Activated CD4-positive, alpha-beta T cell treated with anti-CD3 and anti-CD28 coated beads for 1 hour (primary cell): ENCODE measurements at places on chromosomes 2 and 18.

DNA sequence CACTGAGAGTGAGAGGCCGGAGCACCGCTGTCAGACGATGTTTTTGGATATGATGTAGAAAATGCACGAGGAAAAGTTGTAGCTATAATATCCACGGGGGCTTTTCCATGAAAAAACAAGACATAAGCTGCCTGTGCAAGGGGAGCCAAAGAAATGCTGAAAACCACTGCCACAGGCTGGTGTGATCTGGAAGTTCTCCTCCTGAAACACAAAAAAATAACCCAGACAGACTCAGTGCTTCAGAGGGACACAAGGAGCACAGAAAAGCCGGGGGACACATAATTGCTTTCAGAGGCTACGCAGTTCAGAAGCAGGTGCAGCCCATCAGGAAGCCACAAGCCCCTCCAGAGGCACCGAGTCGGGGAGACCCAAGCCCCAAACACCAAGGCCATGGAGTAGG, 98.2 kb downstream of the ZNF516 start:
- DNase-seq = no peak

DNA sequence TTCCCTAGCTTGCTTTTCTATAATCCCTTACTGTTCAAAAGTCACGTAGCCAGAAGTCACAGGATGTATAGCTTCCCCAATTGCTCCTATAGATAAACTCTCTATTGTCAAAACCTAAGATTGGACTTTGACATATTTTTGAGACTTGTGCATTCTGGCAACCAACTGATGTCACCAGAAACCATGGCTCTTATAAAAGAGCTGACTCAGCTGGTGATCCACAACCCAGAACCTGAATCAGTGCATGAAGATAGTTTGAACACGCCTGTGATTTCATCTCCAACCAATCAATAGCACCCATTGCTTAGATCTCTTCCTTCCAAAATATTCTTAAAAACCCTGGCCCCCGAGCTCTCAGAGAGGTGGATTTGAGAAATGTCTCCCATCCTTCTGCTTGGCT, 639.9 kb upstream of the PIK3C3 start:
- DNase-seq = no peak

- DNase-seq = no peak
Measured at GRCh38 chr2:48319863-48320262, 210.1 kb upstream of the STON1 start.

DNA sequence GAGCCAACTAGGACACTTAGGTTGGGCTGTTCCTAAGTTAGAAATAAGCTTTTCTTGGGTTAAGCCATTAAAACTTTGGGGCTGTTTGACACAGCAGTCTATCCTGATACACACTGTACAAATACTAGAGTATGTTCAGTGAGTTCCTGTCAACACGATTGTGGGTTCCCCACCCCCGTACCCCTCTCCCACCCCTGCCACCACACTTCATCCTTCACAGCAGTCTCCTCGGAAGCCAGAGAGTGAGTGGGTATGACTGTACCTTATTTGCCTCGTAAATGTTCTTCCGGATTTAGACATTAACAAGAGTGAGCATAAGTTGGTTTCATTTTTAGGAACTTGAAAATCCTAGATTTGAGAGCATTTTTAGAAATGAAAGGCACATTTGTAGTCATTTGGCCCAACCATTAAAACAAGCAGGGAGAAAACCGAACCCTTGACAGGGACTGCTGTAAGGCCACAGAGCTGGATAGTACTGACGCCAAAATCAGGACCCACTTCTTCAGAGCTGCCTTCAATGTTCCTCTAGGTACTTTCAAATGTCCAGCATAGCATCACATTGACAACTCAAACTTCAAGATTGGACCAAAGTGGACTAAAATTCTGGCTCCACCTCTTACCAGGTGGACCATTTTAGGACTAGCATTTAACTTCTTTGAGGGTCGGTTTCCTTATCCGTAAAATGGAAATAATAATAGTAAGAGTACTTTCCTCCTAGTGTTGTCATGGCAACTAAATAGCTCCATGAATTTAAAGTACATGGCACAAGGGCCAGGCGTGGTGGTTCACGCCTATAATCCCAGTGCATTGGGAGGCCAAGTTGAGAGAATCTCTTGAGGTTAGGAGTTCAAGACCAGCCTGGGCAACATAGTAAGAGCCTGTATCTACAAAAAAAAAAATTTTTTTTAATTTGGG, 166.3 kb upstream of the SERTAD2 start:
- peak; percentile 23 for DNase-seq

GRCh38 chr2:196105951-196106350, 37.3 kb upstream of the DNAH7 start:
- DNase-seq = no peak

DNA sequence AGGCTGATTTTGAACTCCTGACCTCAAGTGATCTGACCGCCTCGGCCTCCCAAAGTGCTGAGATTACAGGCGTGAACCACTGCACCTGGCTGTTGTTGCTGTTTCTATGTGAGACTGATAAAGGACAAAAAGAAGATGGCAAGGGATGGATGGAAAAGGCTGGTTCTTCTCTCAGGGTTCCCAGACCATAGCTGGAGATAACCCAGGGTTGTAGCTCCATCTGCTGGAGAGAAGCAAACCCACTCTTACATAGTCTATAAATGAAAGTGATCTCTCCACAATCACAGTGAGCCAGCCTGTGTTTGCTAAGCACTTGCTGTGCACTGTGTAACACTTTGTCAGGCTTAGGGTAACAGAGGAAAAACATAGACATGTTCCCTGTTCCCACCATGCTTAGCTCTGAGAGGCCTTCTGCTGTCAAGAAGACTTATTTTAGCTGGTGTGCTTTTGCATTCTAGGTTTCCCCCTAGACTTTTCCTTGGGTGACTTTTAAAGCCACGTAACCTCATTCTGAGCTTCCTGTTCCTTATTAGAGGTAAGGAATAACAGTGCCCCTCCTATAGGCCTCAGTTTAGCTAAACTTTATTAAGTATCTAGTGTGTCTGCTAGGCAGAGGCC, 49.7 kb downstream of the LIMS1 start:
- peak; percentile 22 for DNase-seq

GRCh38 chr18:55587418-55588110, 428 bp downstream of the TCF4 start:
- DNase-seq = no peak

- DNase-seq = no peak
Measured at GRCh38 chr2:217058791-217059755, 199.2 kb upstream of the TNP1 start.

GRCh38 chr18:76448256-76449110, 46.6 kb downstream of the ZNF516 start:
- no peak for DNase-seq

DNA sequence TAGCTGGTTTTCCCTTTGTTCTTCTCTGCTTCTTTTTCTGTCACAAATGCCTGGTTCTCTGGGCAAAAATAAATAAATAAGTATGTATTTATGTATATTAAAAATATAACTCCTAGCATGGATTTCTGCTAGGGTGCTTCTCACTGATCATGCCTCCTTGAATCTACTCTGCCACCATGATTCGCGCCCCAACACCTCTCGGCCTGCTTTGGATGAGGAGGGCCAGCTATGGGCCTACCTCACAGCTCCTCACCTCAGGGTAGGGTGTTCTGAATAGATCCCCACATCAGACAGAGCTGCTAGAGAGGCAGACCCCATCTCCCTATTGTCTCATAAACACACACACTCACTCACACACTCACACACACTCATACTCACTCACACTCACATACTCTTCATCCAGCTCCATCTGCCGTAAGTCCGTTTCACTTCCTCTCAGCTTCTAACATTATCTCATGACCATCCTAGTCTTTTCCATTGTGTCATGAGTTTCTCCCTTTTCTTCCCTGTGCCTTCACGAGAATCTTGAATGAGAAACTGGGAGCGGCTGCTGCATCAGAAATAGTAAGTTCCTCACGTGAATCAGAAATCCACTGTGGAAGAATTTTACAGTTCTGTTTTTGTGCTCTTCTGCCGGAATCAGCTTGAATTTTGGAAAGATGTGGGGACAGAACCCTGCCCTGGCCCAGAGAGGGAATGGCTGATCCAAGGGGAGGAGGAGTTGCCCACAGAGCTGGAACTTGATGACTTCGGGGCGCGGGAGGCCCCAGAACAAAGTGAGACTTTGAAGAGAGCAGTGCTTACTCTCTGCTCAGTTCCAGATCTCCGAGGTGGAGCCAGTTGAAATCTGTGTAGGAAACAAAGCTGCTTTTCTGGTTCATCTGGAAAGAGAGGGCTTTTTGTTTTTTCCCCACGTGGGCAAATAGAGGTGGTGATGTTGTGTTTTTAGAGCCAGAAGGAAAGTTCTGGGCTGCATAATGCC, 20.9 kb downstream of the ANXA4 start:
- DNase-seq = no peak

GRCh38 chr2:230773039-230773773, 60.6 kb downstream of the CAB39 start:
- DNase-seq = no peak

GRCh38 chr2:36059691-36060090, 295.9 kb upstream of the CRIM1 start:
- no peak for DNase-seq

DNA sequence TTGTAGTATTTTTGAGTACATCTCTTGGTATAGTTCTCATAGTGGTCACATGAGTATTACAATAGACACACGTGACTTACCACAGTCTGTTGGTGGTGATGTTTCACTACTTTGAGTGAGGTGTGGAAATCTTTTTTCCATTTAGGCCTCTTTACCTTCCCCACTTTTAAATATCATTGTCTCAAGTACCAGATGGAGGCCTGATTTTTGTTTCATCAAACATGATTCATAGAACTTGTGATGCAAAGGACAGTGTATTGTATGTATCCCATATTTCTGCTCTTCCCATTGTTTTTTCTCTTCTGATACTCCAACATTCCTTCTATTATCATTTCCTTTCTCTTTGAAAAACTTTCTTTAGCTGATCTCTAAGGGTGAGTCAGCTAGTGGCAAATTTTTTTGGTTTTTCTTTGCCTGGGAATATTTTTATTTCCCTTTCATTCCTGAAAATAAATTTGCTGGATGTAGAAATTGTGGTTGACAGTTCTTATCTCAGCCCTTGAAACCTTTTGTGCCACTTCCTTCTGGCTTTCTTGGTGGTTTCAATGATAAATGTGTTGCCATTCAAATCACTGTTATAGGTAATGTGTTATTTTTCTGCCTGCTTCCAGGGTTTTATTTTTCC, 32.8 kb downstream of the RFX8 start:
- no peak for DNase-seq

DNA sequence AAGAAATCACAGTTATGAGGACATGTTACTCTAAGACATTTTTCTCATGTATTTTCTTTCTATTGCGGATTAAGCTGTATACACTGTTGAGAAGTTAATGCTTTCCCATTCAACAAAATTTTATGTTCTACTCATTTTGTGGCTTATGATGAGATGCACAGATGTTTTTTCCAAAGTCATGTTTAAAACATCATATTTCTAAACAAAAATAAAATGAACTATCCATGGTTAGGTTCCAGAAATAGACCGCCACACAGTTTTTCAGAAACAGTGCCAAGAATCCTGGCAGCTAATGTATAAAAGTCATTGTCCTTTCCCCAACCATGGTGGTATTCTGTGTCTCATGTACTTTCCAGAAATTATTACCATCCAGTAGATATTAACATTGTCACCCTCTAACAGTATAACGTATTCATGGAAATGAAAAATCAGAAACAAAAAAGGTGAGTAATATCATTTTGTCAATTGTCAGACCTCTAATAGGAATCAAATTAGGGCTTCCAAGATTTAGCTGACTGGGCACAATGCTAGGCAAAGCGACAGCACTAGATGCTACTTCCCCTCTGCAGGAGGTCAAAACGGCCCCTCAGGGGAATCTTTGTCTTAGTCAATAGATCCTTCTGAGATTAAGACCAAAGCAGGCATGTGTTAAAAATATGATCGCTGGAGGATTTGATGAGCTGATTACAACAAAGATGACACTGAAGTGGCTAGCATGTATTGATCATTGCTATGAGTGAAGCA, 54.4 kb upstream of the ZNF397 start:
- no peak for DNase-seq

GRCh38 chr2:147554521-147555107, 290.2 kb upstream of the ACVR2A start:
- no peak for DNase-seq

DNA sequence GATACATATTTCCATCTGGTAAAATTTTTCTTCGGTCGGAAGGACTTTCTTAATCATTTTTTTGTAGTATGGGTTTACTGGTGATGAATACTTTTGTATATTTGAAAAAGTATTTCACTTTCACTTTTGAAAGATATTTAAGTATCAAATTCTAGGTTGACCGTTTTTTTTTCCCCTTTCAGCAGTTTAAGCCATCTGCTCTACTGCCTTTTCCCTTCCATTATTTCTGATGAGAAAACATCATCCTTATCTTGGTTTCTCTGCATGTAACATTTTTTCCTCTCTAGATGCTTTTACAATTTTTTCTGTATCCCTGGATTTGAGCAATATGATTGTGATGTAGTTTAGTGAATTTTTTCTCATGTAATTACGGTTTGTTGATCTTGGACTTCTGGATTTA, 87.0 kb downstream of the MTX2 start:
- DNase-seq = no peak

DNA sequence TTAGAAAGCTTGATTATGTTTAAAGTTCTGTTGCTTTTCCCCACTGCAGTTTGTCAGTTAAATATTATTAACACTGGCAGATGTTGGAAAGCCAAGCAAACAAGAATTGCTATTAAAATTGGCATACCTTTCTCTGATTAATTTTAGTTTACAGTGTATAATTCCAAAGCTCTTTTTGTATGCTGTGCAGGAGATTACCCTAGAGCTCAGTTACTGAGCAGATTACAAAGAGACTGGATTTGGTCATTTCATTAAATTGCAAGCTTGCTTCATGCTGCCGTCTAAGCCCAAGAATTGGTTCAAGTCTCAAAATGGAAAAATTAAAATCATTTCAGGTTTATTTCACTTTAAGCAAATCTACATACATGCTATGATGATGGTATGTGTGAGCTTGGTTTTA, 2.3 kb downstream of the ASAP2 start:
- DNase-seq = no peak

DNA sequence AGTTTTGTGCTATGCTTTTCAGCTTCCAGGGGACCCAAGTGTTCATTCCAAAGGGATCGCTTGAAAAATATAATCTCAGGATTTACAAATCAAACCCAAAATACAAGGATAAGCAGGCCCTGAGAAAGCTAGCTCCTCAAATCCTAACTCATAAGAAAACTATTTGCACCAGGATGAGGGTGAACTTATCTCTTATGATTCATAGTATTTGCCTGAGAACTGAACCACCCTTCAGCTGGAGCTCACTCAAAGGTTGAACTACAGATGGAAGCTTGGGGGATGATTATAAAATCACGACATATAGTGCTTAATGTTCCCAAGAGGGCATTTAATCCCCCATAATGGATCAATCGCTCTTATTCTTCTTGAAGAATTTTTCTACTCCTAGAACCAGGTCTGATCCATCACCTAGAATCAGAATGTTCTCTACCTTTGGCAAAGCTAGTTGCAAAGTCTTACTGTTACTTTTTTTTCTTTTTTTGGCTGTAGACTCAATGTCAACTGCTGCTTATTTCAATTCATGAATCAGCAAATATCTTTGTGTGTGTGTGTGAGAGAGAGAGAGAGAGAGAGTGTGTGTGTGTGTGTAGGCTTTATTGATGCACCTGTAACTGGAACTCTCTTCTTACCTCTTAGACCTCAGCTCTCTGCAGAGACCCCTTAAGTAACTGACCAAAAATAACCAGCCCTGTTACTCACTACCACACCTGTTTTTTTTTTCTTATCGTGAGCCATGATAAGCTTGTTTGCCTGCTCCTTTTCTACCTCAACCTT, 44.8 kb downstream of the ARL4C start:
- DNase-seq = no peak

- no peak for DNase-seq
Measured at GRCh38 chr2:120999377-121000097, 263.9 kb downstream of the GLI2 start.
